ENCODE measurements at places on chromosomes 16 and 17.
A peak's percentile ranks its signal among the peaks of the same experiment; 100 is the strongest.

- DNase-seq = peak; percentile 51
Observed at GRCh38 chr16:87550495-87550961, 51.8 kb upstream of the JPH3 start.

- no peak for DNase-seq
Observed at GRCh38 chr17:79326814-79327213, 252.2 kb downstream of the ENGASE start.

GRCh38 chr17:61361084-61361483 lies 38.6 kb upstream of the TBX2 start:
- no peak for DNase-seq

GRCh38 chr17:13740686-13741085 lies 139.0 kb upstream of the HS3ST3A1 start:
- DNase-seq = no peak

- DNase-seq = no peak
Observed at GRCh38 chr17:44209786-44210341, 9.6 kb downstream of the UBTF start.

GRCh38 chr16:87974178-87974577 lies 22.9 kb downstream of the BANP start:
- DNase-seq = no peak

Measured in effector CD4-positive, alpha-beta T cell (primary cell).